Fibroblast of skin of right quadriceps (primary cell): ENCODE measurements at places on chromosomes 6 and 20.

- no peak for DNase-seq
Observed at GRCh38 chr6:156917213-156917612, 140.0 kb downstream of the ARID1B start.

- DNase-seq: no peak
Observed at GRCh38 chr20:59359906-59360725, 59.7 kb downstream of the EDN3 start.

GRCh38 chr6:104750449-104750848 is 109.3 kb downstream of the HACE1 start:
- no peak for DNase-seq

DNA sequence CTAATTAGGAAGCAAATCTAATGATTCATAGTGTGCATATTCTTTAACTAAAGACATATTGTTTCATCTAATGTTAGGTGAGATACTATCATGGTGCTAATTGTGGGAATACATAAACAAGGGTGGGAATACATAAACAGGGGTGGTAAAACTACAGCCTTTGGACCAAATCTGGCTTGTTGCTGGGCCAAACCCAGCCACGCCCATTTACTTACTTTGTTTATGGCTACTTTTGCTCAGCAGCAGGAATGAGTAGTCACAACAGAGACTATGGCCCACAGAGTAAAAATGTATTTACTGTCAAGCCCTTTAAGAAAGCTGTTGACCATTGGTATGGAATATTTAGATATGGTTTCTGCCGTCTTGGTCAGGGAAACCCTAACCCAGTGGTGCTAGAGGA is 31.7 kb downstream of the FAM135A start:
- no peak for DNase-seq

- DNase-seq: no peak
Observed at GRCh38 chr20:9250511-9250910, 181.6 kb downstream of the PLCB4 start.

DNA sequence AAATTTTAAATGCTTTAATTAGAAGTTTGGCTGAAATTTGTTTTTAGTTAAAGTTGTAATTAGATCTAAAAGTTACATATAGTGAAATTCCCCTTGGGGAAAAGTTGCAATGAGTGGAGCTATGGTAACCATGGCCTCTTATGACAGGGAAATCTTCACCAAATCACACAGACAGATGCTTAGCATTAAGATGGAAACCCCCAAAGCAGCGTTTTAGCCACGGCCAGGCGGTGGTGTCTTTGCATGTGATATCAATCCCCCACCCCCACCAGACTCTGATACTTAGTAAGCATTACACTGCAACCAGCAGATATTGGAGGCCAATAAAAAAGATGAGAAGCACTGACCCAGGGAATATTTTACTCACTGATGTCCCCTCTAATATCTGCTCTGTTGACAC is 75.7 kb downstream of the REPS1 start:
- no peak for DNase-seq

GRCh38 chr6:111171577-111172400 is 84.5 kb downstream of the SLC16A10 start:
- no peak for DNase-seq

- peak; percentile 91 for DNase-seq
Observed at GRCh38 chr6:113623129-113623528, 234.0 kb upstream of the MARCKS start.

DNA sequence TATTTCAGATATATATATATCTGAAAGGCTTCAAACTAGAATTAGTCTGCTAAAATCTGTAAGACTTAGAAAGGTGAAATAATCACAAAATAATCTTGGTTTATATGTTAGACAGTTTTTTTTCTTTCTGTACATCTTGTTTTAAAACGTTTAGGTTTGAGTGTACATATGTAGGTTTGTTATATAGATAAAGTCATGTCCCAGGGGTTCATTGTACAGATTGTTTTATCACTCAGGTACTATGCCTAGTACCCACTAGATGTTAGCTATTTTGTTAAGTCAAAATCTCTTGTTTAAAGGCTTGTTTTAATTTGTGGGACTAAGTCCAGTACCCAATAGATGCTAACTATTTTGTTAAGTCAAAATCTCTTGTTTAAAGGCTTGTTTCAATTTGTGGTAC is 1339.0 kb upstream of the CITED2 start:
- DNase-seq: no peak

DNA sequence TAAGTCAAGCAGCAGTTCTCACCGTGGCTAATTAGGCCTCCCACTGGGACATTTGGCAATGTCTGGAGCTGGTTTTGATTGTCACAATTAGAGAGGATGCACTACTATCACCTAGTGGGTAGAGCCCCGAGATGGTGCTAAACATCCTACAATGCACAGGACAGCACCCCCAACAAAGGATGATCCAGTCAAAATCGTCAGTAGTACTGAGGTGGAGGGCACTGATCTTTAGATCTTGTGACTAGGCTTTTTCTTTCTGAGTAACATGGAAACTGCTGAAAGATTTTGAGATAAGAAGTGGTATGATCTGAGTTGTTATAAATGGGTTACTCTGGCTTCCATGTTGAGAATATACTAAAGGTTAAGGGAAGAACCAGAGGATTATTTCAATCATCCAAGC is 12.0 kb downstream of the UBD start:
- DNase-seq: no peak

DNA sequence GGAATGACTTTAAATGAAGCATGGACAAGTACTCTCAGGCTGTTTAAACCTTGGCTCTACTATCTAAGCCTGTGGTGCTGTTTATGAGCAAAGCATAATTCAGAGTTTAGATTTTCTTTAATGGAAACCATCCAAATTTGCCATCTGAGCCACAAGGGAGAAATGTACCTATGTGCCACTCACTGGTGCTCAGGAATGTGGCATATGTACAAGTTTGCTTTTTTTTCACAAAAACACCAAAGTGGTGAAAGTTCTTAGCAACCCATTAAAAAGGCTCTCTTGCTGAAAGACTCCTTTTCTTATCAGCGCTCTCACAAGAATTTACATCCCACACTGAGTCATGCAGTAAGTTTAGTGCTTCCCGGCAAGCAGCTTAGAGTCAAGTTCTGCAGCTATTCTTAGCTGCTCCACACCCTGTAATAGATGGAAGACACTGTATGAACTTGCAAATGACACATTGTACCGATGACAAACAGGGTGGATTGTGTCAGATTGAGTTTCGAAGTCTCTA is 57.3 kb upstream of the MLIP start:
- DNase-seq: peak; percentile 96

- DNase-seq: peak; percentile 49
Observed at GRCh38 chr6:31901415-31901952, 402 bp downstream of the ZBTB12 start.

- no peak for DNase-seq
Observed at GRCh38 chr20:24649787-24650490, 180.5 kb downstream of the SYNDIG1 start.

GRCh38 chr6:83590416-83590815 is 78.1 kb downstream of the PRSS35 start:
- DNase-seq: peak; percentile 6

- peak; percentile 25 for DNase-seq
Observed at GRCh38 chr6:16184129-16184528, 54.3 kb upstream of the GMPR start.

- peak; percentile 59 for DNase-seq
Observed at GRCh38 chr6:139569566-139569965, 195.1 kb upstream of the CITED2 start.

- no peak for DNase-seq
Observed at GRCh38 chr6:36318690-36319435, 17.8 kb downstream of the BNIP5 start.

DNA sequence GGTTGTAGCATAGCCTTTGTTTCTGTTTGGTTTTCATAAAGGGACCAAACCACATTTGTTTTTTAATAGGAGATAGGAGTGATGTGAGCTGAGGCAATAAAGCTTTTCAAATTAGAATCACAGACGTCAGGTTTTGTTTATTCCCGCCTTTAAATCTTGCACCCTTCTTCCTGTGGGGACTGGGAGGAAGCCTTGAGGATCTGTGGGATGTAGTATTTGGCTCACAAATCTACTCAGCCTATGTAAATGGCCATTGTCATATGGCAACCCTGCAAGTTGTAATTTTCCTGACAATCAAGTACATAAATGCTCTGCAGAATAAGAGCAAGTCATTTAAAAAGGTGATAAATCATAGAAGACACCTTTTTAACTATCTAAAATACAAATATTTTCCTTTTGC is 110.4 kb downstream of the ADGRG6 start:
- DNase-seq: no peak

DNA sequence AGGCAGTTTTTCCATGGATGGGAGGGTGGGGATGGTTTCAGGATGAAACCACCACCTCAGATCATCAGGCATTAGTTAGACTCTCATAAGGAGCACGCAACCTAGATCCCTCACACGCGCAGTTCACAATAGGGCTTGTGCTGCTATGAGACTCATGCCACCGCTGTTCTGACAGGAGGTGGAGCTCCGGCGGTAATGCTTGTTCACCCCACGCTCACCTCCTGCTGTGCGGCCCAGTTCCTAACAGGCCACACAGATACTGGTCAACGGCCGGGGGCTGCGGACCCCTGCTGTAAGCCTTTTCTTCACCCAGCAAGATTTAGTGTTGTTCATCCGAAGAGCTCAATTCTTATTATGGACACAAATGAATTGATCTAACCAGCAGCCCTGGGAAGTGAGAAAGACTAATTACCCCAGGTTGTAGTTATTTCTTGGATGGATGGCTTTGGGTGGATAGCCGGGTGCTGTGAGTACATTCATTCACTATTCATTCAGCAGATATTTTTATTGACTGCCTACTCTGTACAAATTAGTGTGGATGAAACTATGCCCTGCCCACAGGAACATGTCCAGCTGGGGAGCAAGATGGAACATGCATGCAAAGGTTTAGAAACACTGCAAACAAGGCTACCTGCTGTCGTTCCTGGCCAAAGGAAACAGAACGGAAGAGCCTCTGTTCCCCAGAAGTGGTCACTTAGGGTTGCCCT is 57.2 kb downstream of the RIOK1 start:
- DNase-seq: peak; percentile 35

DNA sequence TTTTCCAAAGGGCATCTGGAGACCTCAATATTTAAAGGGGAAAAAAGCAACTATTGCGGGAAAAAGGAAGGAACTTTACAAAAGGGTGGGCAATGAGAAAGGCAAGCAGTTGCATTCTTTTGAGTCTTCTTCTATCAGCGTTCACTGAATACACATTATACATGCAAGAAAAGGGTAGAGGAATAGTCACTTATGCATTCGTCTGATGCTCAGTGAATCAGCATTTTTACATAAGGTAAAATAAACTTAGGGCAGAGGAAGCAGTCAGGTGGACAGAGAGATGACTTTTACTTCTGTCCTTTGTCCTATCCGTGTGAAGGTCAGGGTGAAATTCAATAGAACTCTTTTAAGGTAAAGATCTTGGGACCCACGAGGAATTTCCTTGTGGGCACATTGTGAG is 49.3 kb downstream of the PRND start:
- DNase-seq: no peak

GRCh38 chr20:49415005-49415667 is 67.3 kb downstream of the KCNB1 start:
- no peak for DNase-seq

DNA sequence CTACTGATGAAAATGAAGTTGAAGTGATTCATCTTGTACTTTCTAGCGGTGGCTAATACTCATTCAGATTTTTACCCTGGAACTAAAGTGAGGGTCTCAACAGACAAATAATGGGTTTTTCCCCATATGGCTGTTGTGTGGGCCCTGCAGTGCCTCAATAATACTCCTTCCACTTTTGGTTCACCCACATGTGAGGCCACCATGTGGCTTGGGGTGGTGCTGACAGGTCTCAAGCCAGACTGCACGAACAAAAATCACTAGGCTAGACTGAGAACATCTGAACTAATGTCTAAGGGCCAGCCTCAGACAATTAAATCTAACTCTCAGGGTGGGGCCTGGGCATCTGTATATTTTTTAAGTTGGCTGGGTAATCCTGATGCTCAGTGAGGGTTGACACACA is 7.9 kb upstream of the COL12A1 start:
- DNase-seq: no peak

GRCh38 chr6:79672631-79673111 is 41.5 kb downstream of the SH3BGRL2 start:
- peak; percentile 18 for DNase-seq

DNA sequence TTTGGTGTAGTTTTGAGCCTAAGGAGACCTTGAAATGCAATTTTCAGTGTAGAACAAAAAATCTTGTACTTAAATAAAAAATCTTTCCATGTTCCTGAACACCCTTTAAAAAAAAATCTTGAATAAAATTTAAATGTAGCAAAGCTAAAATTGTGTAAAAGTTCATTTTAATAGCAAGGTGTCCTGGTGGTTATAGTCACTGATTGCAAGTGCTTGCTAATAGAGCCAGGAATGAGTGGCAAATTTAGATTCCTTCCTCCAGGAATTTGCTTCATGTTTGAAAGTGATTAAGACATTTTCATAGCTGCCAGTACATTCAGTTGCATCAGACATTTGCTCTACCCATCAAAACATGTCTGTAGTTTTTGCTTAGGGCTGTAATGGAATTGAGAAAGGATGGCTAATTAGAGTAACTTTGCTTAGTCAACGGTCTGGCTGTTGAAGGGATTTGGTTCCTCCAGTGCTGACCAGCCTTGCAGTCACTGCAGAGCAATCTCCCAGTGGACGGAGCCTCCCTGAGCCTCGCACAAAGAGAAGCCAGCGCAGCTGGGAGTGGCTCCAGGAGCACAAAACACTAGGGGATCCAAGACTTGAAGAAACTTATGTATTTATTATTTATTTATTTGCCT is 36.5 kb downstream of the AKAP12 start:
- peak; percentile 91 for DNase-seq

GRCh38 chr20:24481173-24481572 is 11.7 kb downstream of the SYNDIG1 start:
- DNase-seq: no peak

DNA sequence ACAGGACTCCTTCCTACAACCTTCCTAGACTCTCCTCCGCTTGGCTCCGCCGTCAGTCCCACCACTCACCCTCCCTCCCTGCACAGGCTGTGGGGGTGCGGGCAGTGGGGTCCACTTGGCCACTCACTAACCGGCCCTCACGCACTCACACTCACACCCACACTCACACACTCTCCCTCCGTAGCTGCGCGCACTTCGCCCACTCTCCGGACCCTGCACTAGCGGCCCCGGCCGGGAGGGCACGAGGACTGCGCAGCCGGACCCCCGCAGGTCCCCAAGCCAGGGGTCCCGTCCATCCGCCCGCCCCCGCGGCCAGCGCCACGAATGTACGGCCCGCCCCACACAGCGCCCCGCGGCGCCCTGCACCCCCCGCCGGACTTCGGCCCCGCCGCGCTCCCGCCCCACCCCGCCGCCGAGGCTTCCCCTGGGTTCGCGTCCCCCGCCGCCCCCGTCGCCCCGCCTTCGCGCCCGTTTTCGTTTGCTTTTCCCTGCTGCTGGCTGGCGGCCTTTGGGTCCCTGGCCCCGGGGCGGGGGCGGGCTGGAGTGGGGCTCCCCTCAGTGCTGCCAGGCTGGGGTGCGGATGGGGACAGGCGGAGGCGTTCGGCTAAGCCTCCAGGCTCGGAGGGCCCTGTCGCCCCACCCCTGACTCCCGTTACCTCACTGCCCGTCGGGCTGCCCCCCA is 23.0 kb upstream of the SLC22A7 start:
- DNase-seq: no peak

- no peak for DNase-seq
Observed at GRCh38 chr6:85010865-85011264, 246.5 kb upstream of the TBX18 start.
